Brain (organoid and tissue), 16 donors: ENCODE measurements at places on chromosomes 5 and 9.

DNA sequence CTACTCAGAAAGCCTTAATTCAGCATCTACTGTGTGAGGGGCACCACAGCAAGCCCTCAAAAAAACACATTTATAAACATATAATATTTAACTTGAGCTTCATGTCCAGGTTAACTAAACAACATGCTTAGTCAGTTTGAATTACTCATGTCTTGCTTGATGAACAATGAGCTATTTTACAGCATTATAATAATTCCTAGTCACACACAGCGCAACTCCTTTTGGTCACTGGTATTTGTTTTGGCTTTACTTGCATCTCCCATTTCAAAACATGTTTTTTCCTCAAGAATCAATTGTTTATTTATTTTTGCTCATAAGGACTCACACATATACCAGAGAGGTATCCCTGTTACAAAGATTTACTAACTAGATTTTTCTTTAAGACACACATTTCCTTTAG is 616.7 kb upstream of the DAB2 start:
- DNase-seq, result no peak

- DNase-seq, result no peak
Measured at GRCh38 chr9:26170190-26170589, 491.9 kb upstream of the TUSC1 start.

DNA sequence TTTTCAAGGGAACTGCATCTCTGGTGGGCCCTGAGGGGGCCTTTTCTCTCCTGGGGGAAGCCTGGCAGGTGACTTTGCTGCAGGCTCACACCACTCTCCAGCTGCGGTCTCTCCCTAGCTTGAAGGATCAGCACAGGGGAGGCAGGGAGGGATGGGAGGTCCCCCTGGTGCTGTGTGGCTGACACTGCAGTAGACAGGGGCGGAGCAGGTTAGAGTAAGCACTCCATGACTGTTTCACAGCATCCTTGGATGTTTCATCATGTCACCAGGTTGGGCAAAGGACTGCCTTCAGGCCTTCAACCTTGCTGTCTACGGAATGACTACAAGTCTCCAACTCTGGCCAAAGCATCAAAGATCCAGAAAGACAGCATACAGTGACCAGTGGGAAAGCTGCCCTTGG is 470.7 kb downstream of the CDK5RAP2 start:
- no peak for DNase-seq

DNA sequence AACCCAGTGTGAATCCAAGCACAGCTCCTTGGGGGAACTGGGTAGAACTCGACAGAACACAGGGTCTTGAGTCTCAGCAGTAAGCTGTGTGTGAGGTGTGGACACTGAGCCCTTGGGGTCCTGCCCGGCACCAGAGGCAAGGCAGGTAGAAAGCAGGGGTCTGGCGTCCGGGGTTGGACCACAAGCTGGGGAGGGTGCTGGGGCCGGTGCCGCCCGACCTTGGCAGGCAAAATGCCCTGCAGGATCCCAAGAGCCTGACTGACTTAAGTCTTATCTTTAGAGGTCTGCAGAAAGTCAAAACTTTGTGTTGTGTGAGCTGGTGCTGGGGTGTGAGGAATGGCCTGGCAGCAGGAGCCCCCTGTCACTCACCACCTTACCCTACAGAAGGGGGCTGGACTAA is 49.3 kb downstream of the HABP4 start:
- DNase-seq, result no peak

- DNase-seq, result no peak
Measured at GRCh38 chr9:117368684-117369230, 46.1 kb downstream of the ASTN2 start.

DNA sequence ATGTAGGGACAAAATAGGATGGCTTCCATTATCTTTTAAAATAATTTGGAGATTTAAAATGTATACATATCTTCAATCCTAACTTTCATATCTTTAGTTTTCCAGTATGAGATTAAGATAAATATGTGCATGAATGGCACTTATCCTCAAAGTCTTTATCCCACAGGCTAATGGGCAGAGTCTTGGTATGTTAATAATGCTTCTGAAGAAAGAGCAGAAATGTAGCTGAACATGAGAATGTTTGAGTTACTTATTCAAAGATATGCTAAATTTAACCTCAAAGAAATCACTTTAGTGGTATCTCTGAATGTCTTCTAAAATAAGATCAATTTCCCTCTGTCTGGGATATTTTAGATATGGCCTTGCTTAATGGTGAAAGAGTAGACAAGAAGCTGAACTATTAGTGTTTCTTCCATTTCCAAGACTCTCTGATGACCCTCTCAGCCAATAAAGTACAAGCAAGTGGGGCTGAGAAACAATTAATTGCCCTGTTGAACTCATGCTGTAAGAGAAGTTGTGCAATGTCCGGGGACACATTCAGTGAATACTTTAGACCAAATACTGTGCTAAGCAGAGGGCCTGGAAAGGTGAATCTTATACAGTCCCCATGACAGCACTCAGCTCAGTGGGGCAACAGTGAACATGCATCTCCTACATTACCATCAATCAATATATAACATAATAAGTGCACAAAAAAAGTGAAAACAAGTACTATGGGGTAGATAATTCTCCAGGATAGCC is 50.0 kb upstream of the ADAMTSL1 start:
- DNase-seq, result no peak

- no peak for DNase-seq
Measured at GRCh38 chr5:177403102-177403791, 2.8 kb upstream of the PFN3 start.

GRCh38 chr5:163997965-163998364 is 492.5 kb downstream of the MAT2B start:
- no peak for DNase-seq

DNA sequence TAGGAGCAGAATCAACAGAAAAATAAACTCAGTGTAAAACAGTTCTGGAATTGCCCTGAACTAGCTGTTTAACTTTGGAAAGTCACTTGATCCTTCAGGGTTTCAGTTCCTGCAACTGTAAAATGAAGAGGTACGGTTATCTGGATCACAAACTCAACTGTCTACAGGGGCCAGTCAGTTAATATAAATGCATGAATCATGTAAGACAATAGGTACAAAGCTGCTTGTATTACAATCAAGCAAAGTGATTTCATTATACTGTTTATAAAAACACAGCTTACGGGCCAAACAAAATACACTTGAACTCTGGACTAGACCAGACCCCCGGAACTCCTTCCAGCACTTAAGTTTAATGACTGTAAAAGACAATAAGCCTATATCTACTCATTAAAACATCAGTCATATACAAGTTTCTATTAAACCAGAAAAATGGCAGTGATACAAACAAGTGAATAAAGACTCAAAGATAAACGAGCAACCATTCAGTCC is 73.0 kb downstream of the MRPS27 start:
- DNase-seq, result no peak

GRCh38 chr5:111748304-111748763 is 8.7 kb downstream of the NREP start:
- no peak for DNase-seq

- peak; percentile 51 for DNase-seq
Measured at GRCh38 chr5:132813599-132814502, 749 bp downstream of the SOWAHA start.

GRCh38 chr9:82597241-82598203 is 465.4 kb downstream of the RASEF start:
- no peak for DNase-seq
